ENCODE measurements at places on chromosomes 5 and 9. TPM values are rescaled to one million over a fixed set of nuclear protein-coding genes. Genes with fewer than 3 reads are reported as not detected.

SPAG8 gene
- polyA plus RNA-seq, result 0.06 TPM

GAS1 gene
- 0.56 TPM for polyA plus RNA-seq

HEMGN gene
- polyA plus RNA-seq, result 0.02 TPM

SHB gene
- polyA plus RNA-seq, result 10.9 TPM

OR1N2 gene
- not detected for polyA plus RNA-seq

MELK gene
- polyA plus RNA-seq, result 29.2 TPM

ANXA6 gene
- polyA plus RNA-seq, result 37.0 TPM
